Hypothalamus (tissue), 51 donors: ENCODE measurements at places on chromosomes 5 and 9.

GRCh38 chr9:96270236-96270744 is 31.7 kb downstream of the HSD17B3 start:
- no peak for DNase-seq

GRCh38 chr5:67037171-67037570 is 159.4 kb downstream of the CD180 start:
- no peak for DNase-seq

GRCh38 chr9:109270971-109271925 is 49.6 kb downstream of the EPB41L4B start:
- no peak for DNase-seq

DNA sequence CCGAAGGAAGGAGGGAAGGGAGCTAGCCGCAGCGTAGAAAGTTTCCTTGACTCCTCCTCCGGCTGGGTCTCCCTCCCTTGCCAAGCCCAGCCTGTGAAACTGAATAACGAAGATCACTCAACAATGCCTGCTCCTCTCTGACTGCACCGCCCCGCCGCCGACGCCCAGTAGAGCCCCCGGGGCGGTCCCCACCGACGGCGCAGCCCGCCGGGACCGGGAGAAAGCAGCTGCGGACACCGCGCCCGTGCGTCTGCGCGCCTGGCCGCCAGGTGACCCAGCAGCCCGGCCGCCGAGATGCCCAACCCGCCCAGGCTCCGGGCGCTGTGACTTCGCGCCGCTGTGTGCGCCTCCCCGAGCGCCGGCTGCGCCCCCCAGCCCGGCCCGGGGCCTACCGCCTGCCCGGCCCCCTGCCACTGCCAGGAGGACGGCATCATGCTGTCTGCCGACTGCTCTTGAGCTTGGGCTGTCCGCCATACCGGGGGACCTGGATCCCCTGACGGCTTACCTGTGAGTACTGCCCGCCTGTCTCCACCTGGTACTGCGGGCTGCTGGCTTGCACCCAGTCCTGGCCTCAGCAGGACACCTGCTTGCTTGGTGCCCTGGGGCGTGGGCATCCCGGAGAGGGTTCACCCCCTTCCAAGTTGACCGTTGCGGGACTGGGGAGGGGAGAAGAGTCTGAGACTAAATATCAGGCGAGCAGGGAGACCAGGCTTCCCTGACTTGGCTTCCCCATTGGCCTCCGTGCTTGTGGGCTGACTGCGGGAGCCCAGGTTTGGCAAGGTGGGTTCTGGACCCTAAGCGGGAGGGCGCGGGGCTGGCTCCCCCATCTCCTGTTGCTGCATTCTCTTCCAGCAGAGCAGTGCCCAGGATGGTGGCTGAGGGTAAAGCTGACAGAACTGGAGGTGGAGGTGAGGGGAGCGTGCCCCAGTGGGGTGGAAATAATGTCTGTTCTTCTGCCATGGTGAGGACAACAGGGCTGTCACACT is 26.2 kb upstream of the SPTLC1 start:
- DNase-seq, result no peak

DNA sequence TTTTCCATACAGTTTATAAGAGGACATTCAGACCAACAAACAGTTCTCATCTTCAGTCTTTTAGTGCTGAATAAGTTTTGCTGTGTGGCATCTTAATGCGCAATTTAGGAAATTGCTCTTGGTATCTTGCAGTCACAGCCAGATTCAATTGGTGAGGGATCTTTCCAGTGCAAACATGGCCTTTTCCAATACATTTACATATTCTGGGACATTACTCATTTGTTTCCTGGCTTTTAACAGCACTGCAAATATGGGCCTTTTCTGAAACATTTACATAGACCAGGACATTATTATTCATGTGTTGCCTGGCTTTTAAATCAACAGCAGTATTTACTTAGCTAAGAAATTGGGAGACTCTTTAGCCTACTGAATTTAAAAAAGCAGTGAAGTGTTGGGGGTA is 22.7 kb downstream of the ANKRD33B start:
- DNase-seq, result no peak

GRCh38 chr5:155049569-155050383 is 36.2 kb downstream of the KIF4B start:
- DNase-seq, result no peak

DNA sequence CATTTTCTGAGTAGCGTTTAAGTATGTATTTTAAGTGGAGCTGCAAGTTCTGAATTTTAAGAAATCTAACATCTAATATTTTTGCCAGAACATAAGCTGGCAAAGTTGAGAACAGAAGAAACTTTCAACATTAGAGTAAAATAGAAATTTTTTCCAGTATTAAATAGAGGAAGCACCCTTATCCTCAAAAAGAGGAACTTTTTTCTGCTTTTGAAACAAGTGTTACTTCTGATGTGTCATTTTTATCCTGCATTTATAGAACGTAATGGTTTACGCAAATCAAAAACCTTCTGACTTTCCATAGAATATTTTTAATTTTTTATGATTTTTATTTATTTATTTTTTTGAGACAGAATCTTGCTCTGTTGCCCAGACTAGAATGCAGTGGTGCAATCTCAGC is 21.8 kb downstream of the ZBED3 start:
- no peak for DNase-seq

DNA sequence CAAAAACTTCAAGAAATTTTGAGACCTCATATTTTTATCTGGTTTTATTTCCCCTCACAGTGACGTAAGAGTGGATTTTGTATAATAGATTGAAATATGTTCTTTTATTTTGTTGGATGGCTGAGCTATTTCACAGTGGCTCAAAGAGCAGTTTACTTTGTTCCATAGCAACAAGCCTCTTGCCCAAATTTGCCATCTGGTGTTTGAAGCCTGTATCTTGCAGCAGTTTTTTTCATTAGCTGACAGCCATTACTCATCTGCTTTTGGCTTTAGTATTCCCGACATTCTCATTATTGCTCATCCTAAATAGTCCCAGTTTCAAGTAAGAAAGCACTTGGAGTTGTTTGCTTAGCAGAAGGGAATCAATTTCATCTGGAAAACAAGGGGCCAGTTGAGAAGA is 36.3 kb downstream of the GDA start:
- no peak for DNase-seq

- DNase-seq, result no peak
These were observed 203.4 kb upstream of the PRR16 start for GRCh38 chr5:120260651-120261050.

DNA sequence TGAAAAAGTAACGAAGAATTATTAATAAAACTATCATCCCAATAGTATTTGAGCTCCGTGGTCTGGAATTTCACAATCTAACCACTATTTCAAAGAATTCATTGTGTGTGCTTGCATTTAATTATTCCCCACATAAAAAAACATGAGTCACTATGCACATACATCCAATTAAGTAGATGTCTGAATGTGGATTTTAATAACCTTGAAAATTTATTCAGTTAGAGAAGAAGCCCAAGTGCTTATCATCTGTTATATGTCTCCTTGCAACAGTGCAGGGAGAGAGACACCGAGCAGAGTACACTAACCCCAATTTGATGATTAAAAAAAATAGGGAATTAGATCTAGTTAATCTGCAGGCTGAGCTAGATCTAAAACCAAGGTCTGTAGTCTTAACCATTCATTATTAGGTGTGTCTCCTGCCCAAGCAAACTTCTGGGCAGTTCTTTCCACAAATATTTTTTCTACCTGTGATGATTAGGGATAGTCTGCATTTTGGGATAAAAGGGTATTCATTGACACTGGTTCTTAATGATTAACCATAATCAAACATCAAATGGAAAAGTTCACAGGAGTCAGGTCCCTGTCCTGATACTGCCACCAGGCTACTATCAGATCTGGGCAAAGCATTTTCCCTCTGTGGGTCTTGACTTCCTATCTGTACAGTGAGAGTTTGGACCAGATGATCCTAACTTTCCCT is 164.2 kb downstream of the GRIA1 start:
- no peak for DNase-seq

DNA sequence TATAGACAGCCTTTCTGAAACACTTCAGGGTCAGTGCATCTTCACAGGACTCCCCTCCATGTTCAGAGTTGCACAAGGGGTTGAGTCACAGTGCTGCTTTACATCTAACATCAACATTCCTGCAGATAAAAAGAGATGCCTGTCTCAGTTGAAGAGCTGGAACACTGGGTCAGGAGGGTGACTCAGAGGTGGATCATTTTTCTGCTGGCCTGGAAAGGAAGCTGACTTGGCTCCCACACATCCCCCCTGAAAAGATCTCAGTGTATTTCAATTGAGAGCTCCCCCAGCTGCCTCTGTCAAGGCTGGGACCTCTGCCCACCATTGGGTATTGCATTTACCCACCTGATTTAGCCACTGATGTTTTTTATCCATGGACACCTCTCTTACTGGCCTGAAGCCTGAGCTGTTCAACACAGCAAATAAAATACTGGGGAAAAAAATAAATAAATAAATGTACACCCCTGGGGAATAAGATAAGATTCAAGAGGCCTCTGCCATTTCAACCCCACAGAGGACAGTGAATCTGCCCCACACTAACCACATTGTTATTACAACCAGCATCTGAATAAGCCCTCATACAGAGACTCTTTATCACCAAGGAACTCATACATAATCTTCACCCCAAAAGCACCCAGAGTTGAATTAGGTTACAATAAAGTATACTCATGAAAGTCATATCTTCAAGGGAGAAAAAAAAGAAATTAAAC is 716.4 kb downstream of the SEMA5A start:
- DNase-seq, result no peak

DNA sequence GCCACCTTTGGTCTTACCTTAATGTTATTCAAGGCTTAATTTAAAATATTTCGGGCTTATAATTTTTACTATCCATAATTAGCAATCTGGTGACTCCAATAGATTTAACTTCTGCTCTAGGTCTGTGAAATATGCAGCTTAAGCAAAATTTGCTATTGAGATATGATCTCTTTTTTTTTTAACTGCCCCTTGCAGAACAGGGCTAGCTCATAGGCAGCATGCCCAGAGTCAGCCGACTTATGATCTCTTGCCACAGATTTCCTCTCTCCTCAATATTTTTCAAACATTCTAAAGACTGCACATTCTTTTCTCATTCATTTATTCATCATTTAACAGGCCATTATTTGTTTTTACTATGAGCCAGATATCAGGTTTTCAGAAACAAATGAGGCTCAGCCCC is 4.5 kb downstream of the TTC23L start:
- no peak for DNase-seq

DNA sequence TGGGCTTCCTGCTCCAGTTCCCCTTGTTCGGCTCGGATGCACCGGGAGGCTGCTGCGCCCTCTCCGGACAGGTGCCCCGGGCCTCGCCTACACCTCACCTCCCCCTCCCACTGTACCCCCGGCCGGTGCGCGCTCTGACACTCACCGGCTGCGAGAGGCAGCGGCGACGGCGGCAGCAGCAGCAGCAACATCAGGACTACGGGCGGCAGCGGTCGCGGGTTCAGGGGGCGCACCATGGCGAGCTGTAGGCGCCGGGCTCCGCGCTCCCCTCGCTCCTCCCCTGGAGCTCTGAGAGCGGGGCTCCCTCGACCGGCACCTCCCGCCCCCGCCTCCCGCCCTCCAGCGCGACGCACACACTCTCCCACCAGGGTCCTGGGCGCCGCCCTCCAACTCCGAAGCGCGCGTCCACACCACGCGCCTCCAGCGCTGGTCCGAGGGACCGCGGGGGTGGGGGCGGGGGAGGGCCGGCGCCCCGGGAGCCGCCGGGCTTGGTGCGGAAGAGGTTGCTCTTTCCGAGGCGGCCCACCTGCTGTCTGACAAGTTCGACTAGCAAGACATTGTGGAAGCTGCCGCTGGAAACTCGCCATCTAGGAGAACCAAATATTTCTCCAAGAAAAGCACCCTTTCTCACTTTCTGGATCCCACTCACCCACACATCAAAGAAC is at the start of gene GFRA3:
GFRA3 (minus strand) TSS at position 433 of the 665 bp plus-strand sequence; CDS start at position 236, 197 bp downstream.
- DNase-seq, result no peak

GRCh38 chr9:110801426-110801825 is 132.8 kb downstream of the MUSK start:
- no peak for DNase-seq

DNA sequence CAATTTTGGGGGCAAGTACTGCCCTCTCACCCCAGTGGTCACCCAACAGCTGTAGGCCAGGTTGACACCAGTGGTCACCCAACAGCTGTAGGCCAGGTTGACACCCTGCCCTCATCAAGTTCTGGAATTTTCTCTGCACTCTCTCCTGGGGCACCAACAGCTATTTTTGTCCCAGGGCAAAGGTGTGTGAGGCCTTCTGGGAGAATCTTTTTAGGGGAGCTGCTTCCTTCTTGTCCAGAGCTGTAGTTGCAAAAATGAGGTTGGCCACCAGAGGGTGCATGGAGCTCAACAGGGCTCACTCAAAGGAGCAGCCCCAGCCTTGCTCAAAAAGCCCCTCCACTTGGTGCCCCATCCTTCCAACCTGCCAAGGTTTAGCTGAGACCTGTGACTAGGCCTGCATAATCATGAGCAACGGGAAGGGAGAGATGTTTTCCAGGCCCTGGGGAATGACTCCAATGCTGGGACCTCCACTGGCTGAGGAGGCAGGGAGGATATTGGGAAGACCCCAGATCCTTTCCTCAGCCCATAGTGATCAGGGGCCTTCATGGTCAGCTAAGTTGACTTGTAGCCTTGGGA is 10.6 kb upstream of the P4HA2 start:
- DNase-seq, result peak; percentile 43

GRCh38 chr5:97355775-97356174 is 172.7 kb upstream of the RIOK2 start:
- DNase-seq, result no peak

GRCh38 chr5:158162026-158162425 is 303.1 kb upstream of the CLINT1 start:
- DNase-seq, result no peak

DNA sequence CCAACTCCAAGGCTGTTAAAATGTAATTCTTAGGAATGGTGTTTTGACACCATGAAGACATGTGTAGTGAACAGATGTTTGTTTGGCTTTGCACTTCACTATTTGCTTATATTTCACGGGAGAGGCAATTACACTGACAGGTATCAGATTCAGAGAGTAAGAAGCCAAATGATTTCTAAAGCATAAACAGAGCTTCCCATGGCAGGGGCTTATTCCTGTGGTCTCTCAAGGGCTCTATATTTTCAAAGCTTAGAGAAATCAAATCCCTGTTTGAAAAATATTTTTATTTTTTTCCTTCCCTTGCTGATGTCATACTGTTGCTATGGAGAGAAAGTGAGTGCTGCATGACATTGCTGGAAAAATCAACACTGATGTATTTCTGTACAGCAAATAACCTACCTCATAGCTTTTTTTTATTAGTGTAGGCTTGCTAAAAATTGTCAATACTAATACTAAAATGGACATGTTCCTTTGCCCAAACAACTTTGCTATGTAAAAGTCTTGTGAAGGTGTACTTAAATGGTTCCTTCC is 161.4 kb downstream of the GIN1 start:
- no peak for DNase-seq

DNA sequence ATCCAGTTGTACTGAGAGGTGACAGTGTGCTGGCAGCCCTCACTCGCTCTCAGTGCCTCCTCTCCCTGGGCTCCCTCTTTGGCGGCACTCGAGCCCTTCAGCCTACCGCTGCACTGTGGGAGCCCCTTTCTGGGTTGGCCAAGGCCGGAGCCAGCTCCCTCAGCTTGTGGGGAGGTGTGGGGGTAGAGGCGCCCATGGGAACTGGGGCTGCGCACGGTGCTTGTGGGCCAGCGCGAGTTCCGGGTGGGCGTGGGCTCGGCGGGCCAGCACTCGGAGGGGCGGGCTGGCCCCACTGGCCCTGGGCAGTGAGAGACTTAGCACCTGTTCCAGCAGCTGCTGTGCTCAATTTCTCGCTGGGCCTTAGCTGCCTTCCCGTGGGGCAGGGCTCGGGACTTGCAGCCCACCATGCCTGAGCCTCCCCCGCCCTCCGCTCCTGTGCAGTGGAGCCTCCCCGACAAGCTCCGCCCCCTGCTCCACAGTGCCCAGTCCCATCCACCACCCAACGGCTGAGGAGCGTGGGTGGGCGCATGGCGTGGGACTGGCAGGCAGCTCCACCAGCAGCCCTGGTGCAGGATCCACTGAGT is 342.2 kb upstream of the ZNF608 start:
- no peak for DNase-seq
